ENCODE measurements at places on chromosomes 7 and 10.

DNA sequence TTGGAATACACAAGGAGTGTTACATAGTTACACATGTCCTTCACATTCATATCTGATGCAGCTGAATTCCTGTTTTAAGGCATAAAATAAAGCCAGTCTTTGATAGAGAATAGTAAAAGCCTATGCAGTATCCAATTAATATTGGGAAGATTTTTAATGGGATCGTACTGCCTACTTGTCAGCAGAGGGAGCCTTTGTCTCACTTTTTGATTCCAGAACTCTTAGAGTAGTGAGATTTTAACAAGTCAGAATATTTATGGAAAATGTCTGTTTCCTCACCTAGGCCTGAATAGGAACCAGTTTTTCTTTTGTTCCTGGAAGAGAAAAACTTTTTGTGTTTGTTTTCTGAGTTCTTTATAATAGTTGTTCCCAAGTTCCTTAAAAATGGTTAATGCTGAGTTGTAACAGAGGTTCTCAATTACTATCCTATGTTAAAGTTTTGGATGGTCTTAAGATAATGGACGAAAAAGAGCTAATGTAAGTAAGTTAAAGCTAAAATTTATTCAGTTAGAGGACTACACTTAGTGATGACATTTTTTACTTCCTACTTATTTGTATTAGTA, 114.0 kb downstream of the BBS9 start:
- no peak for DNase-seq

DNA sequence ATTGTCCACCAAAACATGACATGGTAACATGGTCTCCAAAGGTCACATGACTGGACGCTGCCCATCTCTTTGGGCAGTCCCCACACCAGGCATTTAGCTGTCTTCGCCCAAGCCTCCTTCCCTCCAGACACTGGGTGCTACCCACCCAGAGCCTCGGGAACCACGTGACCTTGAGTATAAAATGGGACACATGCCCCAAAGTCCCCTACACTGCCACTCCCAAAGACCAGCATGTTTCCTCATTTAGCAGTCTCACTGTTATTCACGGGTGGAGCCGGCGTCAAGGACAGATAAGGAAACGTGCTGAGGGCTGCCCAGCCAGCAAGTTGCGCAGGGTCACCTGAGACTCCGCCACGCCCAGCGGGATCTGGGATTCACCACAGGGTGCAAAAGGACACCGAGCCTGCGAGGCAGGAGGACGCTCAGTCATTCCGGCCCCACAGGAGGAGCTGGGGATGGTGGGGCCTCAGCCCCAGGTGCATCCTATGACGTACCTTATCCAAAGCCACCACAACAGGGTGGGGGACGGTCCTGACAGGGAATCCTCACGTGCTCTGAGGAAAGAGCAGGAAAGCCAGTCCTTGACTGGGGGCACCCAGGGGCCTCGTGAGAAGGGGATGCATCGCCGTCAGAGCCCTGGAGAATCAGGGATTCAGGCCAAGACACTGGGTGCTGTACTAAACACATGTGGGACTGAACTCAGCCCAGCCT, 226.9 kb downstream of the TNS3 start:
- DNase-seq: no peak

DNA sequence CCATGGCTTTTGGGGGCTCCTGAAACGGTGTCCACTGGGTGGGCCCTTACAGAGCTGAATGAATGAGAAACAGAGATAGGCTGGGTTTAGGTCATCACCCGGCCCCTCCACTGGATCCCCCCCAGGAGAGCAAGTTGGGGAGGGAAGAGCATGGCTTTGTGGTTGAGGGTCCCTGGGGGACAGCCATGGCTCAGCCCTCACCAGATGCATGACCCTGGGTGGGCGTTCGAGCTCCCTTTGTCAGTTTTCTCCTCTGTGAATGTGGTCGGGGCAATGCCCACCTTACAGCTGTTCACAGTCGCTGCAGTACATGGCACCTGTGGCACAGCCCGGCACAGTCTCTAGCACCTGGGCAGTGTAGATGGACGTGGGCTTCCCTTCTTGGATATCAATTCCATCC, 40.6 kb upstream of the CXCL12 start:
- no peak for DNase-seq

- DNase-seq: no peak
These were observed 758.6 kb upstream of the IGFBP3 start for GRCh38 chr7:46679671-46680070.

- DNase-seq: no peak
These were observed 7.9 kb downstream of the RET start for GRCh38 chr10:43084812-43085211.

- no peak for DNase-seq
These were observed 132.6 kb downstream of the CHRM2 start for GRCh38 chr7:137001041-137001440.

- DNase-seq: no peak
These were observed 111.4 kb downstream of the ST7 start for GRCh38 chr7:117064688-117065087.

- no peak for DNase-seq
These were observed 6.7 kb upstream of the ELOVL3 start for GRCh38 chr10:102219370-102219769.

- DNase-seq: no peak
These were observed 24.0 kb downstream of the KCNMA1 start for GRCh38 chr10:77613476-77614130.

- no peak for DNase-seq
These were observed 19.7 kb downstream of the SKIDA1 start for GRCh38 chr10:21505711-21506278.

DNA sequence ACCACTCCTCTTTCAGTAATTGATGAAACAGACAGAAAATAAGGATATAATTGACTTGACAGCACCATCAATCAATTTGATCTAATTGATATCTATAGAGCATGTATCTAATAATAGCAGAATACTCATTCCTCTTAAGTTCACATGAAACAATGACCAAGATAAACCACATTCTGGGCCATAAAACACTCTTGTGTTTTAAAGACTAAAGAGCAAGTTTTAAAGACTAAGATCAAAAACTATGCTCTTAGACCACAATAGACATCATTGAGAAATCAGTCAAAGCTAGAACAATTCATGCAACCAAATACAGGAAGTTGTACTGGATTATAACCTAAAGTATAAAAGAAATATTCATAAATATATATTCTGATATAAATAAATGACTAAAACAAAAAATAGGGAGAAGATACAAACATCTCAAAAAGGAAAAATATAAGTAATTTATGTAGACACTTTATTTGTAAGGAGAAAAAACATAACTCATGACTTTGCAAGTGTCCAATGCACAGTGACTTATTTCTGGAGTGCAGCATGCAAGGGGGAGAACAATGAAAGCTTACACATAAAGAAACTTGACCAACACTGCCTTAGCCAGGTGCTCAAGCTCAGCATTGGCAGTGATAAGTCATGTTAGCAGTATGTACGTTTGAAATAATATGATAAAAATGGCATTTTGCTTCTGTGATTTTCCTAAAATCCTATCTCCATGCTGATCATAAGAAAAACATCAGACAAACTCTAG, 312.7 kb upstream of the IGFBP3 start:
- DNase-seq: no peak

- DNase-seq: no peak
These were observed 587.0 kb downstream of the PARD3 start for GRCh38 chr10:34228066-34228465.

GRCh38 chr7:151308791-151309190, 32.8 kb upstream of the NUB1 start:
- DNase-seq: no peak

DNA sequence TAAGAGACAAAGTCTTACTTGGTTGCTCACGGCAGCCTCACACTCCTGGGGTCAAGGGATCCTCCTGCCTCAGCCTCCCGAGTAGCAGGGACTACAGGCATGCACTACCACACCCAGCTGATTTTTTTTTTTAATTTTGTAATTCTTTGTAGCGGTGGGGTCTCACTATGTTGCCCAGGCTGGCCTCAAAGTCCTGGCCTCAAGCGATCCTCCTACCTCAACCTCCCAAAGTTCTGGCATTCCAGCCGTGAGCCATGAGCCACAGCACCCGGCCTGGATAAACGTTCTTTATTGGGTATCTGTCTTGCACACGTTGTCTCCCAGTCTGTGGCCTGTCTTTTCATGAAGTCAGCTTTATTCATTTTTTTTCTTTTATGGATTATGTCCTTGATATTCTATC, 636.1 kb upstream of the FOXK1 start:
- no peak for DNase-seq

DNA sequence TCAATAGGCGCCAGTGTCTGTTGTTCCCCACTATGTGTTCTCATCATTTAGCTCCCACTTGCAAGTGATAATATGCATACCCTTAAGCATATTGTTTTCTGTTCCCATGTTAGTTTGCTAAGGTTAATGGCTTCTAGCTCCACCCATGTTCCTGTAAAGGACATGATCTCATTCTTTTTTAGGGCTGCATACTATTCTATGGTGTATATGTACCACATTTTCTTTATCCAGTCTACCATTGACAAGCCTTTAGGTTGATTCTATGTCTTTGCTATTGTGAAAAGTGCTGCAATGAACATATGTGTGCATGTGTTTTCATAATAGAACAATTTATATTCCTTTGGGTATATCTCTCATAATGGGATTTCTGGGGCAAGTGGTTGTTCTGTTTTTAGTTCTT, 77.8 kb upstream of the PLXDC2 start:
- no peak for DNase-seq

- no peak for DNase-seq
These were observed 14.1 kb downstream of the PDZD8 start for GRCh38 chr10:117360994-117361667.

DNA sequence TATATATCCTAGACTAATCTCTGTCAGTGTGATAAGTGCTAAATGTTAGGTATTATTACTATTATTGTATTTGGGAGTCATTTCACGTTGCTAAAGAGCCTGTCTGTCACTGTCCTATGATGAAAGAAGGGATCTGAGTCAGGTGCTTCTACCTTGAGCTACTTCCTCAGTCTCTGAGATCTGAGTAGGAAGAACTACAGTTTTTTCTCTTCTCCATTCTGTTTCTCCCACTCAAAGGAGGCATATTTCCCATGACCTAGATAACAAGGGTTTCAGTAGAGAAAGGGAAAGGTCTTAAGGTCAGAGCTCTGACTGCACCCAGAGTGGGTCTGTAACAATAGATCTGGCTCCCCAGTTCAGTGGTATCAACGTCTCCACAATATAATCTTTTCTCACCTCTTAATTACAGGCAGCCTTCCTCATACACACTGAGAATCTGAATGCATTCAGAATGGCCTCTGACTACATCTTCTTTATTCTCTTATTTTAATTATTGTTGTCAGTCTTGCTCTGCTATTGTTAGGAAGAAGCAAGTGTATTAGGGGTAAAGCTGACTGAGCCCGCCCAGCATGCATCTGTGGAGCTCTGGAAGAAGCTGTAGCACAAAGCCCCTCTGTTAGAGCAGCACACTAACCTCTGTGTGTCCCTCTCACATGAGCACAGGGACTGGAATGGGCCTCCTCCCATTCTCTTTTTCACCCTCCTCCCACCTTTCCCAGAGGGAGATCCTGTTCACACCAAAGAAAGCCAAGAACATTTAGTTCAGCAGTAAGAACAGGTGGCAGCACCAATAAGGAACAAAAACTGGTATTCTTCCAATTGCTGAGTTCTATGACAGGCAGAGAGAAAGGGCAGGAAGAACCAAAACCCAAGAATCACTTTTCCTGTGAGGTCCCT, 38.1 kb downstream of the USP54 start:
- DNase-seq: no peak

DNA sequence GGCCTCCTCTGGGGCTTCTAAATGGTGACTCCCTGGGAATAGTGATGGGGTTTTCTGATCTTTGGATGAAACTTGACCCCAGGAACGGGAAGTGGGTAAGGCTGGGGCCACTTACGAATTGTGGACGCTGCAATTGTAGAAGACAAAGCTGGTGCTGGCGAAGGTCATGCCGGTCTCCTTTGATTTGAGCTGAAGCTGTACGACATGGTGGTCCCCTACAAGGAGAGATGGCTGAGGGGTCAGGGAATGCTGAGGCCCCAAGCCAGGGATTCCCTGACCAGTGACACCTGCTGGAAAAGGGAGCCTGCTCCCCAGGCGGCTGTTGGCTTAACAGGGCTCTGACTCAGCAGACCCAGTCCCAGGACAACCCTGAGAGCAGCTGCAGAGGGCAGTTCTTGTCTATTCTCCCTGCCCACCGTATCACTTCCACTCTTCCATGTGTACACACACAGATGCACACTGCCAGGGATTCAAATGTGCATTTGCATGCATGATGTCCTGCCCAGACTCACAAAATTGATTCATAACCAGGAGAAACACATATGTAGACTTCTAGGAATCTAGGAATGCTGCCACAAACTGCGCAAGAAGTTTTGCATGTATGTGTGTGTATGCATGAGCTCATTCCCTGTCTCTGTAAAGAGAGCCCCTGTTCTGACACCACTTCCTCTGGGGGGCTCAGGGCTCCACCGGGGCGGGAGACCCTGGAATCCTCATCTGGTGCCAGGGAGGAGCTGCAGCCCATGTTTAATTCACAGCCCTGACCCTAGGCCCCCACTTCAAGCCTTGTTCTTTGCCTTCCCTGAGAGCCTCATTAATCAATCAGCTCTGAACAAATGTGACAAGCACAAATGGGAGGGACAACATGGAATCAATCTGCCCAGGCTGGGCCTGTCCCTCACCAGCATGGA, 350.0 kb downstream of the PLXNA4 start:
- no peak for DNase-seq

- DNase-seq: no peak
These were observed 77.3 kb downstream of the EMX2 start for GRCh38 chr10:117619707-117620405.

GRCh38 chr7:100154651-100155491, 3.7 kb downstream of the TRAPPC14 start:
- no peak for DNase-seq

DNA sequence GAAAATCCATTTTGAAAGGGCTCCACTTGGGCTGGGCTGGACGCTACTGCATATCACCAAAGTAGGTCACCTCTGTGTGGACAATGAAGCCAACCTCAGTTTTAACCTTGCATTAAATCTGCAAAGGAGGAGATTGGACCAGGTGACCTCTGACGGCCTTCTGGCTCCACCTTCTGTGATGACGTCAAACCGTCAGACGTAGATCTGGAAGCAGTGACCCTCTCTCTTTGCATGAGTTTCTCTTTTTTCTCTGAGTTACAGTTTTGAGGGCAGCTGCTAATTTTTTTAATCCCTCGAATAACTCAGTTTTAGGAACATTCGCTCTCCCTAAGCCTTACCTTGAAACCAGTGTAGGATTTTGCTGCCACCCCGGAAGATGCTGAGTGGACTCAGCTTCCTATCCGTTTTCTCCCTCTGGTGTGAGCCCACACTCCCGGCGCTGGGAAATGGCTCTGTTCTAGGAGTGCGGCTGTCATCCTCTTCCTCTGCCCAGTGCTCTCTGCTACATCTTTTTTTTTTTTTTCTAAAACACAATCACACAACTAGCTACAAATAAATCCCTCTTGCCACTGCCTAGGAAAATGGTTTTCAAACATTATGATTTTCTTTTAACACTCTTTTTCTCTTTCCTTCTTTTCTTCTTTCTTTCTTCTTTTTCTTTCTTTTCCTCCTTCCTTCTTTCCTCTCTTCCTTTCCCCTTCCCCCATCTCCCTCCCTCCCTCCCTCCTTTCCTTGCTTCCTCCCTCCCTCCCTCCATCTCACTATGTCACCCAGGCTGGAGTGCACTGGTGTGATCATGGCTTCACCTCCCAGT, 27.7 kb upstream of the NMT2 start:
- no peak for DNase-seq

Measured in activated CD8-positive, alpha-beta memory T cell treated with anti-CD3 and anti-CD28 coated beads for 4 hours (primary cell).